ENCODE measurements at places on chromosomes 6 and 20.

DNA sequence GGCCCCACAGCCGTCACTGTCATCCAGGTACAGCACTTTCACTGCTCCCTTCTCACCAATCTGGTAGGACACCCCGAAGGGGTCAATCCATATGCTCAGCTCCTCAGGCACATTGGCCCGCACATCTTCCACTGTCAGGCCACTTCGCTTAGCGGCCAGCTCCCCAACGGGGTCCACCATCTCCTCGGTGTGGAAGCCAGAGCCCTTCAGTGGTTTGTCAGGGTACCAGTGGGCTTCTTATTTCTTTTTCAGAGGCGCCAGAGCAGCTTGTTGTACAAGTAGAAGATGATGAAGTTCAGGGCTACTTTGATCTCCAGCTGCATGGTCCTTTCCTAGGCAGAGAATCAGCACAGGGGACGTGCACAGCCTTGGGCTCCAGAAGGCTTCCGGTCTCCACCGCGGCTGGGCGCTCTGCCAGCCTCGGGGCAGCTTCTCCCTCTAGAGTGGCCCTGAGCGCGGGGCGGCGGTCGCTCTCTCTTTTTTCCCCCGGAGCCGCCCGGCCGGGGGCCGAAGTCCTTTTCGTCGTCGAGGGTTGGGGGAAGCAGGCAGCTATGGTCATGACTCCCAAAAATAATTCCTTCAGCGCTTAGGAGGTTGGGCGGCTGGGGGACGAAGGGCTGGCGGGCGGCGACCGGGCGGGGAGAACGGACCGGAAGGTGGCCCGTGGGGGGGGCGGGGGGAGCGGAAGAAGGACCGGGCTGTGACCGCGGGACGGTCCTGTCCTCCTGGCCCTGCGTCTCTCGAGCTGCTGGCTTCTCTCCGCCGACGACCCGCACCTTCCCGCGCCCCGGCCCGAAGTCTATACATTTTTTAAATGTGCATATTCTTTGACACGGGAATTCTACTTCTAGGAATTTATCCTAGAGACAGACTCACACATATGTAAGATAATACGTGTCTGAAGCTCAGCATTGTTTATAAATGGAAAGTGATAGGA lies 6.5 kb upstream of the ZSCAN9 start:
- DNase-seq = no peak

- no peak for DNase-seq
These were observed 262.4 kb downstream of the PLCB1 start for GRCh38 chr20:8394308-8394945.

DNA sequence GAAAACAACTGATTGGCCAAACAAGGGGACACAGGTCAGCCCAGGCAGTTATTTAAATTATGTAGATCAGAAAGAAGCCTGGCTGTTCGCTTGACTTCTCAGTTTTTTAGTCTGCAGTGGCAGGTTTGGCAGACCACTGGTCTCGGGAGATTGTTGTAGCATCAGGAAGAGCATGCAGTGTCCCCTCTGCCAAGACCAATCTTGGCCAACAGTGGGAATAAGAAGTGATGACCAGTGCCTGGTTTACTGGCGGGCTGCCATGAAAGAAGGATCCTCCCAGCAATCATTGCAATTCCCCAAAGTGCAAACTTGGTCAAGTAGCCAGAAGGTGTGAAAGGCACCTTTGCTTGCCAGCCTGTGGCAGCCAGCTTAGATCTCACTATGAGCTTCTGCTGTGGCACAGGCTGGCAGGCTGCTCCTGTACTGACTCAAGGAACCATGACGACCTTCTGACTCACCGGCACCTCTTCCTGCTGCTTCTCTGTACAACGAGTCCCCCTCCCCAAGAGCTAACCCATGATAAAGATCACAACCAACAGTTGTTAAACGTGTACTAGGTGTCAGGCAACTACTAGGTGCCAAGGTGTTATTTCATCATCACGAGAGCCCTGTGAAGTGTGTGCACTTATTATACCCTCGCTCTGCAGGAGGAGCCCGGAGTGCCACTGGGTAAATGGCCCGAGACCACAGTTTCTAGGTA lies 76.8 kb upstream of the DUSP22 start:
- DNase-seq = no peak

DNA sequence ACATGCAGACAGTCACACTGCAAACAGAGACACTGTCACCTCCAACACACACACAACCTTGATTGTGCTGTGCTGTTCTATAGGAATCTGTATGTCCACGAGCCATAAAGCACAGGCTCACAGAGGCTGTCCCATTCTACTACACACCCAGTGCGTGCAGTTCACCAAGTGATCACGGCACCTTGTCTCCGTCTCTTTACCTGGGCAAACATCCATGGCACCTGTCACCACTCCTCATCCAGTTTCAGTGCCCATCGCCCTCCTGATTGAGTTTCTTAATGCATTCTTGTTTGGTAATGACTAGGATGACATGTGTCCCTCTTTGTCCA lies 65.8 kb upstream of the STMND1 start:
- no peak for DNase-seq

DNA sequence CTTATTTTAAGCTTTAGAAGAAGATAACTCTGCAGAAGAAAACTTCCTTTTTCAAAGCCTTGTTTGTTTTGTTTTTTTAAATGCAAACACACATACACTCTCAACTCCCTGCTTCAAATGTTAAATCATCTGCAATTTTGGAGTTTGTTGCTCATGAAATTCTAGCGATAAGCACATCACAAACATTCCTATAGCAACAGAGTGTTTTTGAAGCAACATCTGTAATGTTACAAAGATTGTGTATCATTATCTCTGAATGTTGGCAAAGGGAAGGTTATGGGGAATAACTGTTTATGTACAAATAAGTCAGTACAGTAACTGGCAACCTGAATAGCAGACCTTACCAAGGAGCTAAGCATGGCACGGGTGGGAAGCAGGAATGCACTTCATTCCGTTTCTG lies 84.8 kb upstream of the MRPS10 start:
- no peak for DNase-seq

- no peak for DNase-seq
These were observed 32.6 kb downstream of the SLC2A10 start for GRCh38 chr20:46741924-46742668.

DNA sequence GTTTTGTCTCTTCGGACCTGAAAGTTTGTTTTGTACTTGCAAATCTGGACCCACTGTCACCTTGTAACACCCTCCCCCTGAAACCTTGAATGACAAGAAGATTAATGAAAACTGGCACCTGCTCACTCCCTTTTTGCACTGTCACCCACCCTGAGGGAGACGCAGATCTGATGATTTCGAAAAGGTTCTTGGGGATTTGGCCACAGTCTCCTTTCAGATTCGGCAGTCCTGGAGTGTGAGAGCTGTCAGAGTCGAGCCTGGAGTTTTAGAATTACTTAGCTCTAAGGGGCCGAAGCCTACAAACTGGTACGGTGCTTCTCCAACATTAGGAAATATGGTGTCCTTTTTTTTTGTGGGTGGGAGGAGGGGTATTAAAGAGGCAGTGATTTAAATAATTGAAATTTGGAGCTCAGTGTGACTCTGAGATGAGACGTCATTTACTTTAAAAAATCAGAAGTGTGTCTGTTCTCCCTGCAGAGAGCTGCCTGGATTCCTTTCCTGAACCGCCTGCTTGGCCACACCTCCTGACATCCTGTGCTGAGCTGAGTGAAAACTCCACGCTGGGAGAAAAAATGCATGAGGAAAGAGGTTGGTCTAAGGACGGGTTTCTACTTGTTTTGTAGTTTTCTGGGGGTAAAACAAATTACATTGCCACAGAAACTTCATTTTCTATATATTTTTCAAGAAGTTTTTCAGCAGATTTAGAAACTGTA lies 447.0 kb upstream of the CDH4 start:
- DNase-seq = no peak

- DNase-seq = no peak
These were observed 34.2 kb upstream of the EYA4 start for GRCh38 chr6:133206942-133207341.

DNA sequence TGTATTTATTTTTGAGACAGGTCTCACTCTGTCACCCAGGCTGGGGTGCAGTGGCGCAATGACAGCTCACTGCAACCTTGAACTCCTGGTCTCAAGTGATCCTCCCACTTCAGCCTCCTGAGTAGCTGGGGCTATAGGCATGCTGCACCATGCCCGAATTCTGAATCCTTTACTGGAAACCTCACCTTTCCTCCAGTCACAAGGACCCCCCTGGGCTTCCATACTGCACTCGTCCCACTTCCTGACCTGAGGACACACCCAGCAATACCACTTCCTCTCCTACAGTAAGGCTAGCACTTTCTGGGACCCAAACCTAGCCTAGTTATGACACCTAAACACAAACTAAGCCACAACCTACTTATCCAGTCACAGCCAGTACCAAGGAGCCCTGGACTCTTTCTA lies 68.2 kb downstream of the FAM217A start:
- DNase-seq = no peak

DNA sequence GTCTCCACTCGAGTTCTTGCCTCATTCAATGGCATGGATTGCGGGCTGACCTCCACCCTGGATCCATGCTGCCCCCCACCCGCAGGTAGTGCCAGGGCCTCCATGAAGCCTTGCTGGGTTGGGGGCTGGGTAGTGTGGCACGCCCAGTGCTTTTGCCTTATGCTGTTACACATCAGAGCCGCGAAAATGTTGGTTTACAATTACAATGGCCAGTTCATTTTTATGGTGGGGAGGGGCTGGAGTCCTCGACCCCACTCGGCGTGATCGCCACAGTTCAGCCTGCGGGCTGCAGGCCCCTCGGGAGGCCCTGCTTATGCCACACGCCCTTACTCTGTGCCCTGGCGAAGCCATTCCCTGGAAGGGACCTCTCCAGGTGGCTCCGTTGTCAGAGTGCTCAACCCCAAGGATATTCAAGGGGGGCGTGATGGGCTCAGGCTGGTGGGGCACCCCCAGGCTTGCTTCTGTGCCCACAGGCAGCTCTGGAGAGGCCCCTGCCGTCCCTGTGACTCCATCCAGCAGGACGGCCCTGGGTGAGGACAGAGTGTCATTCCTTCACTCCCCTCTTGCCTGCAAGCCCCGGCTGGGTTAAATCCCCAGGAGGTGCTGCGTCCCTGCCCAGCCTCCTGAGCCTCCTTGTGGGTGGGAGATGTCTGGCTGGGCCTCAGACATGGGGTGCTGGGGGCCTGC lies 14.8 kb downstream of the ITPA start:
- no peak for DNase-seq

- peak; percentile 27 for DNase-seq
These were observed 34.0 kb downstream of the KIF25 start for GRCh38 chr6:168031411-168031971.

- DNase-seq = no peak
These were observed 155.3 kb upstream of the ZNF217 start for GRCh38 chr20:53748821-53749421.

GRCh38 chr6:41850861-41851260 lies 44.3 kb downstream of the USP49 start:
- DNase-seq = no peak

DNA sequence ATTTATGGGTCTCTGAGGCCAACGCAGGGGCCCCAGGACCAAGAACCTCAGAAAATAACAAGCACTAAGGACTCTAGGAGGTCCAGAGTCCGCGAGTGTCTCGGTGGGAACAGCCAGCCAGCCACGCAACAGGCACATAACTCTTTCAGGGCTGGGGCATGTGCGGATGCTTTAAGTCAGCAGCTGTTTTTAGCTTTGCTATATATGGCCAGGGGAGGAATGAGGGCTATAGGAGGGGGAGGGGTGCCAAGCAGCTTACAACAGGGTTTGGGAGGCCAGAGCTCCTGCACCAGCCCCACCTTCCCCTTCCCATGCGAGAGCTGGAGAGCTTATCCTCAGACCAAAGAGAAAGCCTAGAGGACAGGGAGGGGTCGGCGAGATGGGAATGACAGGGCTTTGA lies 6.2 kb downstream of the JPH2 start:
- no peak for DNase-seq

GRCh38 chr6:136989571-136990241 lies 55.1 kb downstream of the IL20RA start:
- no peak for DNase-seq

- DNase-seq = no peak
These were observed 17.1 kb upstream of the TINAG start for GRCh38 chr6:54291146-54291545.

DNA sequence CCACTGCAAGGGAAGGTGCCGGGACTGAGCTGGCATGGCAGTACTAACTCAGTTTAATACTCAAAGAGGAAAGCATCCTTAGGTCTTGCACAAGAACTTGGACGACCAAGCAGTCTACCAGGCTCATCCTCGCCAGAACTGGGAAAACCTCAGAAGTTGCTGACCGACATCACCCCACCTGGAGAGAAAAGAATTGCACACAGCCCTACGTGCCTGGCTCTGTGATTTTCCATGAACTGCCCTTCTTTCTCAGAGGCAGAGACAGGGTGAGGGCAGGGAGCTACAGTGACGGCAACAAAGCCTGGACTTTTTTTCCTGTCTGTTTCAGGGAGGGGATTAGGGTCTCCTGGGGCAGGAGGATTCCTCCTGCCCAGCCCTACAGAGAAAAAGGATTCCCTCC lies 8.0 kb downstream of the JAG1 start:
- no peak for DNase-seq

- no peak for DNase-seq
These were observed 12.8 kb upstream of the PERP start for GRCh38 chr6:138119976-138120375.

DNA sequence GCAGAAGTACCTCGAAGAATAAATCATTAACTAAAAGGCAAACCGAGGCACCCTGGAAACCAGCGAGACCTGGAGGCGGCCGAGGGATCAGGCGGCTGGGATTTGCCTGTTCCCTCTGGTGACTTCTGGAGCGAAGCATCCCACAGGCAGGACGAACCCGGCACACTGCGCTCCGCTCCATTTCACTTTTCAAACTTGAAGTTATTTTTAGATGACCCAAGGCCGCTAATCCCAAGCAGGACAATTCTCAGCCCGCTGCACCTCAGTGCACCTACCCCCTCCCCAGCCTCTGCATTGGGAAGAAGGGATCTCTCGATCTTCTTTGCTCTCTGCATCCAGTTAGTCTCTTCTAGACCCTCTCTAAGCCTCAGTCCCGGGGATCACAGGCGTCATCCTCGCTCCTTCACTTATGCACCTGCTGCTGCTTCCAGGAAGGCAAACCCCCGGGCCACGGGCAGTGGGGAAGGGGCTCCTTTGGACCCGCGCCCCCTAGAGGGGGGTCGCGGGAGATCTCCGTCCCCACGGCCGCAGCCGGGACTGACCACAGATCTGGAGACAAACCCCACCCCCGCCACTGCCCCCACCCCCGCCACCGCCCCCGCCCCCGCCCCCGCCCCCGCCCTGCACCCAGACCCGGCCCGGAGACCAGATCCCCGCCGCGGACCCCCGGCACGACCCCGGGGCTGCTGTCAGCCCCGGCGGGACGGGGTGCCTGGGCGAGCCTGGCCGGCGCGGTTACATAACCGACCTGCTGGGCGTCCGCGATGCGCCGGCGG lies 636 bp downstream of the RCAN2 start:
- DNase-seq = no peak

DNA sequence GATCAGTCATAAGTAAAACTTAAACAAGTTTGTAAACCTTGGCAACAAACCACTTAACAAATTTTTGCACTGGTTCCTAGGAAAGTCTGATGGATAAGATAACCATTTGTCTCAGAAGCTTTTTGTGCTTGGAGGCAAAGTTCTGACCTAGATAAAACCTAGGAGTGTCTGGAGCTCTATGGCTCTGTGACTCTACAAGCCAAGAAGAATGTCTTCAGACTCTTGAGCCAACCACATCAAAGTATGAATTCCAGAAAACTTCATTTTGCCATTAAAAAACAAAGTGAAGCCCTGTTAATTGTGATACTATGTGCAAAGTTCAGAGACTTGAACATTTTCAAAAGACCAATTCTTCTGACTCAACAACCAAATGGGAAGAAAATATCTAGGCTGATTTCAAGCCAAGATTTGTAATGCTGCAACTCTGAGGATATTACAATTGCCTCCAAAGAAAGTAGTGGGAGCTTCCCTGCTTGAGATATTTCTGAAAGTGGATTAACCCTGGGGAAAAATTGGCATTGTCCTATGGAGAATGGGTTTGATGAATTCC lies 158.1 kb upstream of the FOXQ1 start:
- no peak for DNase-seq

All from AG04450 (cell line).